SJSA1 (cell line): ENCODE measurements at places on chromosomes 4 and X.

DNA sequence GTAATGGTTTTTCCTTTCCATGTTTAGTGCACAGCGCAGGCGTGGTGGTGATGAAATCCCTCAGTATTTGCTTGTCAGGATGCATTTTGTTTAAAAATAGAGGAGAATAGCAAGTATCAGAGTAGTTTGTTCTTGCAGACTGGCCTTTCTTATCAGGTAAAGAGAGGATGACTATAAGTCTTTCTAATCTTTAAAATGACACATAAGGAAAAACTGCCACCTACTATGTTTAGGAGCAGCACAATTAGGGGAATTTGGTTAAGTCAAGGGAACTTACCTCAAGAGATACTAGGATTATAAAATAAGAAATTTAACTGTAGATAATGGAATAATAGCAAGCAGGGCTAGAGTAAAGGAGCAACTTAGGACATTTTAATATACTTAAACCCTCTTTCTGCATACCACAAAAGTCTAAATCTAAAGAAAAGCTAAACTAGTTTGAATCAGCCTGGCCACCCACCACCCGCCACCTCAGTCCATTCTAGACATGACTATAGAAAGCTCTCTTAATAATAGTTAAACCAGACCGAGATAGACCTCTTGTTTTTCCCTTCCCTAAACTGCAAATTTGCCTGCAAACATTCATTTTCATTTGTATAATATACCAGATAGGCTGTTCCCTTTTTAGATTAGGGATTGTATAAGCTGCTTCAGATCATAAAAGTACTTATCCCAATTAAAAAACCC, 62.0 kb downstream of the APOOL start:
- DNase-seq: no peak

GRCh38 chr4:16757080-16757521, 141.3 kb downstream of the LDB2 start:
- DNase-seq: no peak

DNA sequence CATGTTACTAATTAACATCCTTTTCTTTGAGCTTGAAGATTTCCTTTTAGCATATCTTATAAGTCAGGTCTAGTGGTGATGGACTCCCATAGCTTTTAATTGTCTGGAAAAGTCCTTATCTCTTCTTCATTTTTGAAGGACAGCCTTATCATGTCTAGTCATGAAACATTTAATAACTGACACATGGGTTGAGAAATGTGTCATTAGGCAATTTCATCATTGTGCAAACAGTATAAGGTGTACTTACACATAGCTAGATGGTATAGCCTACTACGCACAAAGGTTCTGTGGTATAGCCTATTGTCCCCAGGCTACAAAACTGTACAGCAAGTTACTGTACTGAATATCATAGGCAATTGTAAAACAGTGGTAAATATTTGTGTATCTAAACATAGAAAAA, 34.5 kb upstream of the ALG13 start:
- no peak for DNase-seq

DNA sequence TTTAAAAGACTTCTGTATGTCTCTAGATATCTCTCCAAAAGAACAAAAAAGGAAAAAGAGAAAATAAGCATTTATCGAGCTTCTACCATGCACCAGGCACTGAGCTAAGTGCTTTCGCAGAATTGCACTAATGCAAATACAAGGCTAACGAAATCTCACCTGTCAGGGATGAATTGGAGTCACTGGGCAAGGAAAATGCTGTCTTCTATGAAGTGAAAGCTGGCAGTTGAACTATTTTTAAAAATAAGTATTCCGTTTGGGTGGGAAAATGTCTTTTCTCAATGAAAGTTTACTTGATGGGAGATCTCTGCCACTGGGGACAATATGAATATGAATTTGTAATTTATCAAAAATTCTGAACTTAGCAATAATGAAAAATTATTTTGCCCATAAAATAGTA, 47.6 kb downstream of the COL25A1 start:
- no peak for DNase-seq

DNA sequence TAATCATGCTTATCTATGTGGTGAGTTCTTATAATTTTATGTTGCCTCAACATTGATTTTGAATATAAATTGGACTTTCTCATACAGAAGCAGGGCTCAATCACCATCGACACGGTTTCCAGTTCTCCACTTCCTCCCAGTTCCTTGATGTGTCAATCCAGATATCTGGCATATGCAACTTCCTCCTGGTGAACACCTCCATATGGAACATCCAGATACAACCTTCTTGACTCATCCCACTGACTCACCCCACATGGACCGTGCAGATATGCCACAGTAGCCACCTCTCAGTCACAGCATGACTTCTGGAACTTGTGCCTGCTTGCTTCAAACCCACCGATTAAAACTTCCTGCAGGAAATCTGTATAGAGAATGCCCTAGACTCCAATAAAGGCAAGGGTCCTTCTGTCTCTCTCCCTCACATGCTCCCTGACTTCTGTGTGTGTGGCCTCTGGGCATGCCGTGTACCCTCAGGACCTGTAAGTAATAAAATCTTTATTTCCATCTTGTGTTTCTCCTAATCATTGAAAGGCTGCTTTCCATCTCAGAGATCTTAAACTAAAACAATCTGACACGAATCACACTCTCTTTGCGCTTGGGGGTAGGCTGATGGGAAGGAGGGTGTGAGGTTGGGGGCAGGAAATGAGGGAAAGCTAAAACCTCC, 67.0 kb downstream of the HTRA3 start:
- DNase-seq: no peak

DNA sequence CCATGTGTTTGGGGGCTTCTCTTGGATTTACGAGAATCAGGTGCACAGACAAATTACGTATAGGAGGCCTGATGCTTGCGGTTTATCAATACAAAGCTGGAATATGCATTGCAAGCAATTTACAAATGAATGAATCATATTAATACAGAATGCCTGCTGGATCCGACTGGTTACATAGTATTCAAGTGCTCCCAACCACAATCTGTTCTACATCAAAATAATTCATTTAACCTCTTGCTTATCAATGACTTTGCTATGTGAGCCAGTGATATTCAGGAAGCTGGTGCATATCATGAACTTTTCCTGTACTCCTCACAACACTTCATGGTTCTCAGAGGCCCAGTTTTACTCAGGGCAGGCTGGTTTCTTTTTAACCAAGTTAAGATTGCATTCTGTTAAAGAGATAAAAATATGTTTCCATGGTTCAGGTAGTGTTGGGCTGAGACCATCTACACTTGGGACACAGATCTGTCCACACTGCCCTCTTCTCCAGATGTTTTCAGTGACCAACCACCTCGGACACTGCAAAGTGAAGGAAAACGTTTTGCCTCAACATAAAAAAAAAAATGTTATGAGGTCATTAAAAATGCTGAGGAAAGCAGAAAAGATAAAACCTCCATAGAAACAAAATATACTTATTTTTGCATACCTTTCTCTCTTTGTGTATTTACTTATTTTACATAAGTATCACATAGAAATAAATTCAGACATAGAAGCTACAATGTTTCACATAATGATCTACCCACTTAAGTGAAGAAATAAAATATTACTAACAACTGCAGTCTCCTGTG, 200.1 kb upstream of the VCX3A start:
- no peak for DNase-seq

DNA sequence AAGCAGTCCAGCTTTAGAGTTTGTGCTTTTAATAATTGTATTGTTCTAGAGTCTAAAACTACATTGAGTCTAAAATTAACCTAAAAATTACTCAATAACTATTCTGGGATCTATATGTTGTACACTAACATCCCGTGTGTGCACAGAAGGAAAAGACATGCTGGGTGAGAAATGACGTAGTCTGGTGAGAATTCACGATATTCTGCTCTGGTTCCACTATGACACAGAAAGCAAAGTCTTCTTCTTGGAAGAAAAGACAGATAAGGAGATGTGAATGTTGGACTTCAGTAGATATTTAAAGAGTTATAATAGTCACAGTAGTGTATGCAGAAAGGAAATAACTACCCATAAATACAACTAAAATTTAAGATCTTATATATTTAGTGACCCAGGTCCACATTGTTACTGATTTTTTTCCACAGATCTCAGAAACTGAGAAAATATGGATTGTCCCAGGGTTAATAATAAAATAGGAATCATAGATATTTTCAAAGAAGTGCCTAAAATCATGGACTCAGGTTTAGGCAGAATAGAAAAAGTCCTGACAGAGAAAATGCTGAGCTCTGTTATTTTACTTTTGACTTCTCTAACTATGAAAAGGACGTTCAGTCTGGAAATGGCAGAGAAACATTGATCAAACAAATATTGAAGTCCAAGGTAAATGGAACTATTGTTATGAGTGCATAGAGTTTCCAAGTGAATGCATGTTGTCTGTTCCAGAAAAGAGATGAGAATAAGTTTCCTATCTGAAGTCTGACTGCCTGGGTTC, 170.7 kb downstream of the ANKRD50 start:
- DNase-seq: no peak

- DNase-seq: no peak
These were observed 48.3 kb downstream of the MED28 start for GRCh38 chr4:17662694-17663093.

GRCh38 chr4:179112441-179113170, 1670.4 kb upstream of the AGA start:
- DNase-seq: no peak

GRCh38 chr4:113692809-113693411, 68.6 kb downstream of the CAMK2D start:
- no peak for DNase-seq
